Right cardiac atrium (tissue), 5 donors: ENCODE measurements at places on chromosomes 16 and 17.

GRCh38 chr16:68642047-68642435 lies 3.1 kb upstream of the CDH3 start:
- no peak for DNase-seq

DNA sequence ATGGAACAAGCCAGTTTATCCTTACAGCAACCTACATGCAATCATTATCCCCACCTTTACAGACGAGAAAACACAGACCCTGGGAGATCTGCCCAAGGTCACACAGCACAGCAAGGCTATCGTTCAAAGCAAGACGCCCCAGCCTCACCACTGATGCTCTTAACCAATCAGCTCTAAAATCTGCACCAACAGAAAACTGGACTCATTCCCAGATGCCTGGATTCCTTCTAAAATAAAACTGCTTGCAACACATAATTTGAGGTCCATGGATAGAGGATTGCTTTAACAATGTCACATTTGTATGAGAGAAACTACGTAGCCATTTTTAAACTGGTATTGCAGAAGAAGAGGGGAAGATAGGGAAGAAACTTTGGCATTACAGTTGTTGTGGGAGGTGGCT lies 6.8 kb downstream of the COTL1 start:
- DNase-seq, result no peak

DNA sequence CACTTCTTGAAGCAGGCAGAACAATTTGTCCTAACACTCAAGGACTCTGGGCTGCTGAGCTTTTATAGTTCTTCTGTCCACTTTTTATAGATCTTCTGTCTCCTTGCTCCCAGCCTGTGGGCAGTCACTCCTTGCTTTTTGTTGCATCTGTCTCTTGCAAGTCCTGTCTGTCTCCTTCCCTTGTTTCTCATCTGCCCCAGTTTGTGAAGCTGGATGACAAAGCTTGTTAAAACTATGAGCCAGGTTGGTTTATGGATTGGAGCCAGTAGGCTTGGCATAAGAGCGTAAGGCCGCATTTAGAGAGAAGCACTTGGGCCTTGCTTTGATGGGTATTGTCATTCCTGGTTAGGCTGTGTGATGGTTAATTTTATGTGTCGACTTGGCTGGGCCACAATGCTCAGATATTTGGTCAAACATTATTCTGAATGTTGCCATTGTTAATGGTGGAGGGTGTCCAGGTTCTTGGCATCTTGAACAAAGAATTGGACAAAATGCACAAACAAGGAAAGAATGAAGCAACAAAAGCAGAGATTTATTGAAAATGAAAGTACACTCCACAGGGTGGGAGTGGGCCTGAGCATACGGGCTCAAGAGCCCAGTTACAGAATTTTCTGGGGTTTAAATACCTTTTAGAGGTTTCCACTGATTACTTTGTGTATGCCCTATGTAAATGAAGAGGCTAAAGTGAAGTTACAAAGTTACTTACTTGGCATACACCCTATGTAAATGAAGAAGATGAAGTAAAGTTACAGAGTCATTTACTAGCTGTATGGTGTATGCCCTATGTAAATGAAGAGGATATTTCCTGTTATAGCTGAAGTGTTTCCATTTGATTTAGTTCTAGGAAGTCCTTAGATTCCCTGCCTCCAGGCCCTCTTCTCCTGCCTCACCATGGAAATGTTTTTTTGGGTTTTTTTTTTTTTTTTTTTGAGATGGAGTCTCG lies 8.0 kb upstream of the CPPED1 start:
- DNase-seq, result no peak

GRCh38 chr16:87235810-87236515 lies 81.2 kb downstream of the C16orf95 start:
- no peak for DNase-seq

DNA sequence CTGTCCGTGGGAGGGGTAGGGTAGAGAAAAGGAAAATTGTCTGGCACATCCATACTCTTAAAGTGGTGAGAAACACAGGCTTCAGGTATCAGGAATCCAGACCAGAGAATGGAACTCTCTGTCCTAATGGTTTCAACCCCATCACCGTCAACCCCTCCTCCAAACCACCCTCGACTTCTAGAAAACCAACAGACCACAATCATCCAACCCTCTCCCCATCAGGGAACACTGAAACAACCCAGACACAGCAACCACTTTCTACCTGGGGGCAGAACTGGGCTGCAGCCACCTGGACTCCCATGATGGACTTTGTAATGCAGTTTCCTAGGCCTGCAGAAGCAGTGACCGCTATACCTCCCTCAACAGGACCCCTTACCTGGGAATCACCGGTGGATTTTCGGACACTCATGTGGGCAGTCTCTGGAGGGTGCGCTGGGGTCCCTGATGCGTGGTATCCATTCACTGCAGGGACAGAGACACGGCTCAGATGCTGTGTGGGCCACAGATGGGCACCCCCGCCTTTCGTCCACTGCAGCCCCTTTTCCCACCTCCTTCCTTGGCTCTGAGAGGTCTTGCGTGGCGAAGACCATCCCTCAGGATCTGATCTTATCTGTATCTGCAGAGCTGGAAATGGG lies 64.3 kb upstream of the RCVRN start:
- DNase-seq, result no peak

- DNase-seq, result no peak
Observed at GRCh38 chr17:76111956-76112355, 8.4 kb upstream of the EXOC7 start.

- DNase-seq, result no peak
Observed at GRCh38 chr16:57585051-57585687, 42.7 kb downstream of the ADGRG5 start.

DNA sequence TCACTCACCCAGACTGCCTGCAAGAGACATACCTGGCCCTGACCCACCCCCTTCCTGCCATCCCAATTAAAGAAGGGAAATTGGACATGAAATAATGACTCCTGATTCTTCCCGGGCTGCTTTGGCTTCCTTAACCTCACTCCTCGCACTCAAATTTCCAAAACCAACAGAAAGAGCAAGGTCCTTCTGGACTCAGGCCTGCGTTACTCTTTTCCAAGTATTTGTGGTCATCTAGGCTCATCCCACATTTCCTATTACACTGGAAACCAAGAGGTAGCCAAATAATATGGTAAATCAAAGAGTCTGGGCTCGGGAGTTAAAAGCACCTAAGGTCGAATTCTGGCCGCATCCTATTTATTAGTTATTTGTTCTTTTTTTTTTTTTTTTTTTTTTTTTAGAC lies 359.3 kb downstream of the NPIPA8 start:
- DNase-seq, result no peak
